ENCODE measurements at places on chromosomes 12 and 14. TPM values are rescaled to one million over a fixed set of nuclear protein-coding genes. Genes with fewer than 3 reads are reported as not detected.

DNA sequence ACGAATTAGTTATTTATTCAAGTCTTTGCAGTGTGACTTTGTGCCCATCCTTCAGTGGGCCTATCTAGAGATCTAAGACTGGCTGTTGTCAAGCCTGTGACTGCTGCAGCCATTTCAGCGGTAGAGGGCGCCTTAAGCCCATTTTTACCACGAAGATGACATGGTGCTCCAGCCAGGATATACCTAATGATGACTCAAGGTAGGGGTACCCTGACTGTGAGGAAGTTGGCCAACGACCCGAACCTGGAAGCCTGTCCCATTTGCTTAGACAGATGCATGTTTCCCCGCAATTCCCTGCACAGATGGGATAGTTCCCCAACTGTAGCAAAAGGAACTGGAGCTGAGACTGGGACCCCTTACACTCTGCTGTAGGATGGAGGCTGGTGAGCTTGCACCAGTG is 41.3 kb downstream of the RAB3IP start:
- DNase-seq = no peak

DNA sequence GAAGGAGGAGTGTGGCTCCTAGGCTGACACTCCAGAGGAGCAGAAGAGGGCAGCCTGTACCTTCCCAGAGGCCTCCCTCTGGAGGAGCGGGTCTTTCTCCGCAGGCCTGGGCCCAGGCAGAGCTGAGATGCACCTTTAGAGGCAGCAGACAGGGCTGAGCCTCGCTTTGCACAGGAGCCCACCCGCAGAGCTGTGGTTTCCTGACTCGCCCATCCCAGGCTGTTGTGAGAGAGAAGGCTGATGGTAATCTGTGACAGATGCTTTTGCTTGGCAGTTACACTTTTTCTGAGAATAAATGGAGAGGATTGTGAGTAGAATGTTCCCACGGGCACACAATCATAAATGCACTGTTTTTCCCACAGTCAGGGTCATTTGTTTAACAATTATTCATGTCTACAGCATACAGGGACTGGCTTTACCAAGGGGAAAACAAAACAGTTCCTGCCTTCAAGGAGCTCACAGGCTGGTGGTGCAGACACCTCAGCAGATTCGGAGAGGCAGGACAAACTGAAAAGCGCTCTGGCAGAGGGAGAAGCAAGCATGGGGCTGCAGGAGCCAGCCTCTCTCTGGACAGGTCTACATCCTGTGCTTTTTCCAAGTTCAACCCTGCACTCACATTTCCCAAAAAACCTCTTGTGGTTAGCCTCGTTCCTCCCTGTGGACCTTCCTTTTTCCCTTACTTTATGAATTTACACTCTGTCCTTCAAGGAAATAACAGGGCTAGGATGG is 13.9 kb downstream of the EVL start:
- DNase-seq = peak; percentile 73

DNA sequence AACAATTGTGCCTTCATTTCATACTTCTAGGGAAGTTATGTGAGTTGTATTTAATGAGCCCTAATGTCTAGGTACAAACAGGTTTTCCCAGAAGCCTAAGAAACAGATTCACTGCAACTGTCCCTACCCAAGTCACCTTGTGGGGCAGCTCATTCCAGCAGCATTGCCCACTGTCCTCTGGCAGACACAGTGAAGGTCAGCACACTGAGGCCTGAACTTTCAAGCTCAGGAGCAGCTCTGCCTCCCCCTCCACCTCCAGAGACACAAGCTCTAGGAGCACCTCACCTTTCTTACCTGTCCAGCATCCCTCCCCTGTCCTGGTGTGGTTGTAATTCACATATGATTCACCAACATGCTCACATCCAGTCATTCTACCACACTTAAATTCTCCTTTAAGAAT is 15.7 kb downstream of the UBE3B start:
- DNase-seq = no peak

GRCh38 chr12:119288576-119288975 is 46.0 kb upstream of the CCDC60 start:
- no peak for DNase-seq

- DNase-seq = no peak
Measured at GRCh38 chr12:49923880-49924556, 20.3 kb upstream of the FAIM2 start.

- no peak for DNase-seq
Measured at GRCh38 chr12:49951411-49952240, 1.1 kb downstream of the AQP2 start.

DNA sequence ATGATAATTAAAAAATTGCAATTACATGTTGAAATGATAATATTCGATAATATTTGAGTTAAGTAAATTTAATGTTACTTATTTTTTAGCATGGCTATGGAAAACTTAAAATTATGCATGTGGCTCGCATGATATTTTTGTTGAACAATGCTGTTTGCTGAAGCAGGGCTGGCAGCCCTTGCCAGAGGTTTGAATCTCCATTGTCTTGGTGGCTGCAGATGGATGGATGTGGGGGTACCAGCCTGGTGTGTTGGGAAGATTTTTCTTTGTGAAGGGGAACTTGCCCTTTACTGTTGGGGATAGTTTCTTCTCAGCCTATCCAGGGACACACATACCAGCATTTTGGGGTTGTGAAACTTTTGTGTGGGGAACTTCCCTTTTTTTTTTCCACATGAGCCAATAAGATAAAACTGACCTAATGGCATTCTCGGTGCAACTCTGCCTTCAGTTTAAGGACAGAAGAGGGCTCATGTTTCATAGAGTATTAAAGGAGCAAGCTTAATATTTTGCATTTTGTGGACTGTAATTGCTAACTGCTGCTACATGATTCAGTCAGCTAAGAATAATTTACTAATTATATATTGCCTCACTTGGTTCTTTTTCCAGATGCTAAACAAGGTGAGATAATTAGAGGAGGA is 8.8 kb downstream of the RASSF3 start:
- no peak for DNase-seq

DNA sequence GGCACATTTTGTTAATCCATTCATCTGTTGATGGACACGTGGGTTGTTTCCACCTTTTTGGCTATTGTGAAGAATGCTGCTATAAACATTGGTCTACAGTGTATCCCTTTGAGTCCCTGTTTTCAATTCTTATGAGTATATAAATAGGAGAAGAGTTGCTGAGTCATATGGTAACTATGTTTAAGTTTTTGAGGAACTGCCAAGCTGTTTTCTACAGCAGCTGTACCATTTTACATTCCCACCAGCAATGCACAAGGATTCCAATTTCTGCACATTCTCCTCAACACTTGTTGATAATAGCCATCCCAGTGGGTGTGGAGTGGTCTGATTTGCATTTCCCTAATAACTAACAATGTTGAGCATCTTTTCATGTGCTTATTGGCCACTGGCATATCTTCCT is 6.9 kb upstream of the SVOP start:
- DNase-seq = no peak

DNA sequence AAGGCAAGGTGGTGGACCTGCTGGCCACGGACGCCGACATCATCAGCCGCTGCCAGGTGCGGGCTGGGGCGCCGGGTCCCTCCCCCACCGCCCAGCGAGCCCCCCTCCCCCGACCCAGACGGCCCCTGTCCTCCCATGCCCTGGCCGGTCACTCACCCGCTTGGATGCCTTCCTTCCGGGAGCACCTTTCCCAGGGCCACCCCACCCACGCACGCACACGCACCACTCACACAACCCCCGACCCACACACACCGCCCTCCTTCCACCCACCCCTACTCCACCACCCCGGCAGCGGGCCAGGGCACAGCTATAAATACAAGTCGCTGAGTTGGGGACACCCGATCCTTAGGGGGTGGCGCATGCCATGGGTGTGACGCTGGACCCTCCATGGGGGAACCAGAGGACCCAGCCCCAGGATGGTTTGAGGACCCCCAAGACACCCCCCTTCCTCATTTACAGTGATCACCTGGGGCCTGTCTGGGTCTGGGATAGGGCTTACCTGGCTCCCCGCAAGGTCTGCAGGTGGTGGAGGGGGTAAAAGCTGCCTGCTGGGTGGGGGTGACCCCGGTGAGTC is 465 bp downstream of the ADSS1 start:
- DNase-seq = no peak

GRCh38 chr12:104877103-104877705 is 80.9 kb downstream of the SLC41A2 start:
- no peak for DNase-seq

DNA sequence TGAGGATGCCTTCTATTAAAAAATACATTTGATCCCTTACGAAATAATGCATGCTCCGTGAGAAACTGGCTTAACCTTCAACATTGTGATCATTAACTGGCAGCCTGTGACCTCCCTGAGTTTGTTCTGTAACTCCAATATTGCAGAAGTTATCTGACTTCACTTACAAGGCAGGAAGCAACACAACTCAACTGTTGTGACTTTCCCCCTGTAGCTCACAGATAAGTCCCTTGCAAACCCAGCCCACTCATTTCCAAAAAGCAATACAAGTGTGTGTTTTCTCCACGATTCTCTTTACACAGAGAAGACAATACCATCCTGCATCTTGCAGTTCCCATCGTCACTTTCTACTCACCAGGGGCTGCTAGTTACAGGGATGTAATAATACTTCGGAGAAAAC is 304.7 kb upstream of the TMEM132C start:
- no peak for DNase-seq

DNA sequence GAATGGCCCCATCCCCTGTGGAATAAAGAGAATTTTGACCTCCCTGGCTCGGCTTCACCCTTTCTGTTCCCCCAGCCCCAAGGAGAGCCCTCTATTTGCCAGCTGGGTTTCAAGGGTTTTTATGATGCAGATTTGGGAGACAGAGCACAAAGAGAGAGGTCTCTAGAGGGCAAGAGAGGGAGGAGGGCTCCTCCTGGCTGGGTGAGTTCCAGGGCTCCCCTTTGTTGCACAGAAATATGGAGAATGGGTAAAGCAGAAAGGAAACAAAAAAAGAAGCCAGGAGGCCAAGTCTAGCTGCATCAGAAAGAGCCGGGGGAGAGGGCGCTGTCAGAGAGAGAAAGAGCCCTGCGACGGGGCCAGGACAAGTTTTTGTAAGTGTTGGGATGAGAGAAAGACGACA is 319.6 kb upstream of the RTL1 start:
- DNase-seq = no peak

- no peak for DNase-seq
Measured at GRCh38 chr12:119758722-119759121, 90.8 kb downstream of the PRKAB1 start.

DNA sequence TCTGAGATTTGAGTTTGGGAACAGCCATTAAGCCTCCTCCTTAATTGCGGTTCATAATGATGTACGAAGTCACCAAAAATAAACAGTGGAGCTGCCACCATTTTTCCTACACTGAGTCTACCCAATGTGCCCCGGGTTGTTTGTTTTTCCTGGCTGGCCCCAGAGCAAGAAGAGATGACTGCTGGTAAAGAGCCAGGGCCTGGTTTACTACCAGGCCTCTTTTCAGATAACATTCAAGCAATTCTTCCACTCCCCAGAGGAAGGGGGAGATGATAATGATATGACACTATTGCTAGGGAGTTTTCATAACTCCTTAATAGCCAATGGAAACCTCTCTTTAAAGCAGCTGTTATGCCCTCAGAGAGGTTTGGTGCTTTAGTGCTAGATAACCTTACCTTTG is 42.3 kb downstream of the BRAP start:
- DNase-seq = no peak

GRCh38 chr12:113244047-113244460 is 22.8 kb downstream of the TPCN1 start:
- no peak for DNase-seq

The ACTR6 gene
- 23.4 TPM for total RNA-seq

The MIP gene
- not detected for total RNA-seq

The PTPRR gene
- total RNA-seq = not detected

The CAPZA3 gene
- total RNA-seq = not detected

The ISM2 gene
- not detected for total RNA-seq

Measured in T-helper 17 cell (primary cell).